Fibroblast of gingiva (primary cell): ENCODE measurements at places on chromosomes 13 and 19.

DNA sequence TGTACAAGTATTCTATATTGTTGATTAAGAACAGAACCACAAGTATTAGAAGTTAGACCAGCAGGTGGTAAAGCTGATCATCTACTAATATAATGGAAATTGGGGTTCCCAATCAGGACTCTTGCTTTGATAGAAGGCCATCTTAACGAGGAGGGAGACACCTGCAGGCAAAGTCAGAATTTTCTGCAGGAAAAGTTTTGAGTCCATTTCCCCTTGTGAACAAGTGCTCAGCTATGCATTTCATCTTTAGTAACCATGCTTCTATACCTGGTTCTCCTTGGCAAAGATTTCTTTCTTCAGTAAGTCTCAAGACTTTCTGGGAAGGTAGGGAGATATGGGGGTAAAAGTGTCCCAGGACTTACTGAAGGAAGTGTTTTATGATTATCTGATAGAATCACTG is 36.1 kb upstream of the USPL1 start:
- DNase-seq = no peak

DNA sequence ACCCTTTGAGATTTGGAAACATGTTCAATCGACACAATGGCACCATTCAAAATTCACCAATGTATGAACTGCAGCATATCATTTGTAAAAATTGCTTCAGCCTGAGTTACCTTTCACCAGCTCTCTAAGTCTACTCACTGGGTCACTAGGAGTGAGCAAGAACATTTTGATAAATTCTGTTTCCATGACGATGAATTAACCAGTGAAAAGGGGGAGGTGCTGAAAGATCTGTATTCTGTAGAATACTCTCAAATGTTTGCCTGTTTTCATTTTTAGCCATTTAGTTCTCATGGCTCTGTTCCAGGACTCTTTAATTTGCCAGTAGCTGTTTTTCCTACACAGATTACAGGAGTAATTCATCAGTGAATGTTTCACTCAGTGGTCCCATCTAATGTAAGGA is 883.4 kb downstream of the DIAPH3 start:
- DNase-seq = no peak

- DNase-seq = no peak
These were observed 39.9 kb upstream of the CEACAM8 start for GRCh38 chr19:42634409-42635232.

GRCh38 chr19:3515891-3516422 is 9.8 kb downstream of the FZR1 start:
- peak; percentile 38 for DNase-seq

GRCh38 chr19:33798681-33799111 is 2.0 kb downstream of the KCTD15 start:
- no peak for DNase-seq

GRCh38 chr13:39612023-39612637 is 9.1 kb upstream of the LHFPL6 start:
- peak; percentile 64 for DNase-seq
